Breast epithelium (tissue), 4 donors: ENCODE measurements at places on chromosomes 3 and 15. TPM values are rescaled to one million over a fixed set of nuclear protein-coding genes. Genes with fewer than 3 reads are reported as not detected.

Gene RETNLB
- total RNA-seq = not detected

Gene RHCG
- total RNA-seq = 1.5 TPM

Gene SRGAP3
- total RNA-seq = 21.5 TPM

Gene SENP5
- total RNA-seq = 50.9 TPM

Gene EDEM1
- total RNA-seq = 34.9 TPM

Gene RPL39L
- 14.6 TPM for total RNA-seq

Gene PRKCD
- 15.1 TPM for total RNA-seq

Gene CKMT1A
- total RNA-seq = 2.0 TPM

Gene CLDN18
- not detected for total RNA-seq

Gene EPHB1
- total RNA-seq = 3.4 TPM

Gene PLSCR5
- not detected for total RNA-seq

Gene KLF15
- total RNA-seq = 44.2 TPM

Gene CD200
- total RNA-seq = 20.8 TPM

Gene ARID3B
- total RNA-seq = 5.9 TPM

Gene ZMYND10
- 0.32 TPM for total RNA-seq

Gene ADIPOQ
- total RNA-seq = 2,151 TPM

Gene PIGB
- 11.0 TPM for total RNA-seq

Gene RHOV
- not detected for total RNA-seq

Gene KBTBD13
- total RNA-seq = 0.15 TPM

Gene GOLGA6B
- total RNA-seq = not detected

Gene SLCO2A1
- total RNA-seq = 4.2 TPM

Gene FBLN2
- total RNA-seq = 43.5 TPM

Gene CPN2
- total RNA-seq = not detected

Gene ATP2B2
- total RNA-seq = not detected

Gene LRRC31
- 0.29 TPM for total RNA-seq

Gene PSTPIP1
- total RNA-seq = 3.9 TPM

Gene LRRC34
- 6.4 TPM for total RNA-seq

Gene ST8SIA2
- 0.66 TPM for total RNA-seq

Gene GOLGA8R
- 5.6 TPM for total RNA-seq

Gene RPSA
- 852 TPM for total RNA-seq

Gene LINGO1
- 1.2 TPM for total RNA-seq

Gene SV2B
- total RNA-seq = 4.9 TPM

Gene STAC
- total RNA-seq = 5.6 TPM

Gene CCDC9B
- total RNA-seq = 14.1 TPM

Gene CCR9
- total RNA-seq = not detected

Gene DUOX1
- total RNA-seq = 1.6 TPM

Gene GRAMD1C
- total RNA-seq = 18.4 TPM

Gene TOPBP1
- 58.1 TPM for total RNA-seq

Gene TTC14
- 122 TPM for total RNA-seq

Gene CRABP1
- total RNA-seq = 14.5 TPM

Gene PLSCR2
- total RNA-seq = 0.73 TPM

Gene ATP13A5
- 4.5 TPM for total RNA-seq

Gene TMEM207
- total RNA-seq = not detected

Gene DUOXA2
- not detected for total RNA-seq

Gene OR5K2
- not detected for total RNA-seq

Gene PPARG
- 44.2 TPM for total RNA-seq

Gene MITF
- total RNA-seq = 45.8 TPM

Gene MAP1A
- 2.8 TPM for total RNA-seq

Gene SGO1
- total RNA-seq = 1.5 TPM

Gene PXK
- 36.1 TPM for total RNA-seq

Gene KIF7
- total RNA-seq = 10.1 TPM

Gene ADAMTS17
- 8.0 TPM for total RNA-seq

Gene CCR2
- total RNA-seq = 1.3 TPM
